ENCODE measurements at places on chromosomes 13 and 19.

DNA sequence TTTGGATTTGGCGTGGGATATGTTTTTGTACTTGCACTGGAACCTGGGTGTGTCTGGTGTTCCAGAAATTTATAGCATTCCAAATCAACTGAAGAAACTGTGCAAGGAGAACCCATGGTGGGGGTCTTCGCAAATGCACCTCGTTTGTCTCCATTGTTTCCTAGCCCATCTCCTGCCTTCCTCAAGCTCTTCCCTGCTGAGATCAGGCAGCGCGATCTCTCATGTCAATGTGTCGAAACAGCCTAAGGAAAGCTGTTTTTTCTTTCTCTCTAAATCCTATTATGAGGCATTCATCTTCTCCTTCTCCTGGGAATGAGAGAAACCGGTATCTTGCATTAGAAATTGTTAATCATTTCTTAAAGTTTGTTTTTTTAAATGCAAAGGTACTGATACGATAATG is 131.0 kb downstream of the KLF5 start:
- no peak for DNase-seq

- no peak for DNase-seq
Measured at GRCh38 chr19:1161716-1162115, 12.4 kb downstream of the SBNO2 start.

DNA sequence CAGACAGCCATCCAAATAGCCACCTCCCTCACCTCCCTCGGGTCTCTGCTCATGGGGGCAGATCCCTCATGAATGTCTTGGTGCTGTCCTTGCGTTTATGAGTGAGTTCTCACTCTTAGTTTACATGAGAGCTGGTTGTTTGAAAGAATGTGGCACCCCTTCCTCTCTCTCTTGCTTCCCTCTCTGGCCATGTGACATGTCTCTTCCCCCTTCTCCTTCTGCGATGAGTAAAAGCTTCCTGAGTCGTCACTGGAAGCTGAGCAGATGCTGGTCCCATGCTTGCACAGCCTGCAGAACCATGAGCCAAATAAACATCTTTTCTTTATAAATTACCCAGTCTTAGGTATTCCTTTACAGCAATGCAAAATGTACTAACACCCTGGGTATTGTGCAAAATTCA is 208.7 kb downstream of the LACC1 start:
- no peak for DNase-seq

DNA sequence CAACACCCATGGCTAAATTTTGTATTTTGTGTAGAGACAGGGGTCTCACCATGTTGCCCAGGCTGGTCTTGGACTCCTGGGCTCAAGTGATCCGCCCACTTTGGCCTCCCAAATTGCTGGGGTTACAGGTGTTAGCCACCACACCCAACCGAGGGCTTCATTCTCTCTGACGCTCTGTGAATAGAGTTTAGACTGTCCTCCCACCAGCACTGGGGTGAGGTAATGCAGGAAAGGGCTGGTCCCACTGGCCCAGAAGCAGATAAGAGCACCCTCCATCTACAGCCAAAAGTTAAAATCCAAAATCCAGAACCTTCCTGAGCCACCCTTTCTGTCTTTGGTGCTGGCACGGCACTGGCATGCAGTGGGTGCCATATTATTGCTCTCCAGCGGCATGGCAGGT is 31.8 kb upstream of the HOMER3 start:
- DNase-seq: no peak

DNA sequence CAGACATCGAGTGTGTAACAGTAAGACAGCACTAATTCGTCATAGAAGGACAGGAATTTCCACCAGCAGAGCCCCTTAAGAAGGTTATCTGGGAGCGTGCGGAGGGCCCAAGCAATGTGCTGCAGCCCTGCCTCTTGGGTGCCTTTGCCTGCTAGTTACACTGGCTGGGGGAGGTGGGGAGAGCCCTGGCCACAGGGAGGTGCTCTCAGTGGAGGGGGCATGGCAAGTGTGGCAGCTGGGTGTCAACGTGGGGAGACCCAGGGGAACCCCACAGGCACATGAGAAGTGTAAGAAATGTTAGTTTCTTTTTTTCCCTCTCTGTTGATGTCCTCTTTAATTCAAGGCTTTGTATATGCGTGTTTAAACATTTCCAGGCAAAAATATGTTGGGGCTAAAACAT is 50.9 kb upstream of the TMTC4 start:
- peak; percentile 28 for DNase-seq

GRCh38 chr13:42485272-42485671 is 88.7 kb upstream of the TNFSF11 start:
- no peak for DNase-seq

DNA sequence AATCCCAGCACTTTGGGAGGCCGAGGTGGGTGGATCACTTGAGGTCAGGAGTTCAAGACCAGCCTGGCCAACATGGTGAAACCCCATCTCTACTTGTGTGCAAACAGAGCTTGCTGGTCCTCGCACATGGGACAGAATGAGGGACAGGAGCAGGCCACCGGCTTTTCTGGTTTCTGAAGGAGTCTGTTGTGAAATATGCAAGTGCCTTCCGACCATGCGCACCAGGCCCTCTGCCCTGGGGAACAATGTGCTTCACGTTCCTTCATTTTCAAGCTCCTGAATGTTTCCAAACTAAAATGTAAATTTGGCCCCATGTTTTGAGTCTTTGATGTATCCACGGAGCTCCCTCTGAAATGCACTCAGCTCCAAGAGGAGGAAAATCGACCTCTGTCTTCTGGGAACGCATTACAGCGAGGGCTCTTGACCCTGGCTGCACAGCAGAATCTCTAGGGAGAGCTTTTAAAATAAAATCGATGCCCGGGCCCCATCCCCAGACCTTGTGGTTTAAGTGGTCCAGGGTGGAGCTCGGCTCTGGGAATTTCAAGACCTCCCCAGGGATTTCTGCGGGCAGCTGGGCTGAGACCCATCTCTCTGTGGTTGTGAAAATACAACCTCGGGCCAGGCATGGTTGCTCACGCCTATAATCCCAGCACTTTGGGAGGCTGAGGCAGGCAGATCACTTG is 9.3 kb upstream of the ACP4 start:
- no peak for DNase-seq

DNA sequence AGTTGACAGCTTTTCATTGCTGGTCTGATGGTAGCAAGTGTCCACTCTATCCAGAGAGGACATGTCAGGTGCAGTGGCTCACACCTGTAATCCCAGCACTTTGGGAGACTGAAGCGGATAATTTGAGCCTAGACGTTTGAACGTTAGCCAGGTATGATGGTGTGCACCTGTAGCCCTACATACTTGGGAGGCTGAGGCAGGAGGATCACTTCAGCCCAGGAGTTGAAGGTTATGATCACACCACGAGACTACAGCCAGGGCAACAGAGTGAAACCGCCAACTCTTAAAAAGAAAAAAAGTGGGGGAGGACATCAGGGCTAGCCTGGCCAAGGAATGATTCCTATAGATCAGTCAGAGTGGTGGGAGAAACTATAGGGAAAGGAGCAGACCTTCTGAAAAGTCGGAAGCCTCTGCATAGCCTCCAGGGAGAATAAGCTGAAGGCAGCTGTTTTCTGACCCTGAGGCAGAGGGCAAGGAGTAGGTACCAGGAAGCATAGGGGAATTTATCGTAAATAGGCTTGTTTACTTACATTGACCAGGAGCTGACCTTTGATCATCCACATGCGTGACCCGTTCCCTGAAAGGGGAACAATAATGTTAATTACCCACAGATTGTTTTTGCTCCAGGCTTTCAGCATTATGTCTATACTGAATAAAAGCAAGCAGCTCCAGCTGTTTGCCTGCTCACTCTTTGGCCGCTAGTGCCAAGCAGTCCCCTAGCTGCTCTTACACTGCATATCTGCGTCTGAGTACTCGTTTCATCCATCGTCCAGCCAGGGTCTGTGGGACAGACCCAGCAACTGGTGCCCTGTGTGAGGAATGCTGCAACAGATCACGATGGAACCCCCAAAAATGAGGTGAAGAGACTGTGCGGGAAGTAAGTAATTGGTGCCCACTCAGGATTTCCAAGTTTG is 161.6 kb downstream of the RNF17 start:
- DNase-seq: no peak

- DNase-seq: no peak
Measured at GRCh38 chr13:71338070-71338469, 528.9 kb downstream of the DACH1 start.
